Caco-2 (cell line): ENCODE measurements at places on chromosomes 1 and 21. TPM values are rescaled to one million over a fixed set of nuclear protein-coding genes. Genes with fewer than 3 reads are reported as not detected.
A peak's percentile ranks its signal among the peaks of the same experiment; 100 is the strongest.

- H3K36me3 ChIP-seq = no peaks in the 10 kb centered on the region
- H3K4me3 ChIP-seq = no peak overlapping the region
- peaks cover 13% of the 10 kb centered on the region for H3K4me1 ChIP-seq
- peak overlapping the region; percentile 59 for H3K27ac ChIP-seq
- DNase-seq = peak; percentile 49
These were observed 120.6 kb downstream of the SPSB1 start for GRCh38 chr1:9413071-9413876.

- H3K27me3 ChIP-seq = no peaks in the 10 kb centered on the region
- no peak overlapping the region for H3K27ac ChIP-seq
- H3K36me3 ChIP-seq = no peaks in the 10 kb centered on the region
- no peak overlapping the region for H3K4me3 ChIP-seq
These were observed 13.1 kb downstream of the SERPINC1 start for GRCh38 chr1:173903827-173904531.

DNA sequence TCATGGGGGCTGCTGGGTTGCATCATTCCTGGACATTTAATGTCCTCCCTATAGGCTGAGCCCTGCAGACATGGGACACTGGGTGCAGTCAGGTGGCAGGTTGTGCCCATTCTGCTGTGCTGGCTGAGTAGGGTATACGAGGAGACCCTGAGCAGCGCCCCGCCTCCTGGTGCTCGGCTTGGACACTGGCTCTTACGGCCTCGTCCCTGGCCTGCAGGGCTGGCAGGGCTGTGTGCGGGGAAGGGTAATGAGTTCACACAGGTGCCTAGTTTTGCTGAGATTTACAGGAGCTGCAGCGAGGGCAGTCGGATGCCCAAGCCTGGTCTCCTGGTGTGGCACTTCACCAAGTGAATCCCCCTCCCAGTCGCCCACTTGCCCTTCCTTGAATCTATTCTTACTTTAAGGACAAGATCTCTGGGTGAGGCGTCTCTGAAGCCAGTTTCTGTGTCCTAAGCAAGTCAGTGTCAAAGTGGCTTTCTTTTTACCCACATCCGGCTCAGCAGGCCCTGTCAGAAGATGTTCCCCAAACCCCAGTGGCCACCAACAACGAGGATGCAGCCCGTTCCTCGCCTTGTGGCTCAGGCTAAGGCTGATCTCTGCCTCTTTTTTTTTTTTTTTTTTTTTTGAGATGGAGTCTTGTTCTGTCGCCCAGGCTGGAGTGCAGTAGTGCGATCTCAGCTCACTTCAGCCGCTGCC, 73.2 kb downstream of the MAN1C1 start:
- no peak overlapping the region for H3K4me3 ChIP-seq
- H3K27me3 ChIP-seq = no peaks in the 10 kb centered on the region
- no peaks in the 10 kb centered on the region for H3K36me3 ChIP-seq

Gene HEYL
- total RNA-seq = 3.0 and 3.4 TPM in 2 replicates

DNA sequence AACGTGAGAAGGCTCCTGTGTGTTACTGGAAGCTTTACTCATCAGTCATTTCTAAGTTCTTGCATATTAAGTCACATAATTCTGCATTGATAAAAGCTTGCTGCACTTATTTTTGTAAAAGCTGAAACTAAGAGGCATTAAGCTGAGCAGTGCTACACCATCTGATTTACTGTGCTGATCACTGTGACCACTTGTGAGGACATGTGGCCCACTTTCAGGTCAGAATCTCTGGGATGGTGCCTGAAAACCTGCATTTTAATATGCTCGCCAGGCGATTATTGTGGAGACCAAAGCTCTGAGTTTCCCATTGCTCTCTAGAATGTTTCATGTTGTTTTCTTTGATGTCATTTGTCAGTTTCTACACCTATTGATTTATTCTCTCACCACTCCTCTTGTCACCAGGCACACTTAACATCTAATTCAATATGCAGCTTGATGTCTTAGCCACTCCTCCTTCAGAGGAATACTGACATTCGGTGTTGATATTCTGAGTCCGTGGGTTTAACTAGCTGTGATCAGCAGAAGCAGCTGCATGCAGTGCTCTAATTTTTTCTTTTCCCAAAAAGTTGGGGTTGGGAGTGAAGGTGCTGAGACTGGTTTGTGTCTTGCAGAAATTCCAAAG, 85.3 kb downstream of the RAVER2 start:
- H3K27me3 ChIP-seq = no peaks in the 10 kb centered on the region
- no peaks in the 10 kb centered on the region for H3K36me3 ChIP-seq
- H3K4me3 ChIP-seq = no peak overlapping the region
- H3K27ac ChIP-seq = no peak overlapping the region
